ENCODE measurements at places on chromosomes 1 and 21. TPM values are rescaled to one million over a fixed set of nuclear protein-coding genes. Genes with fewer than 3 reads are reported as not detected.

The LCE2A gene
- total RNA-seq = not detected

DNA sequence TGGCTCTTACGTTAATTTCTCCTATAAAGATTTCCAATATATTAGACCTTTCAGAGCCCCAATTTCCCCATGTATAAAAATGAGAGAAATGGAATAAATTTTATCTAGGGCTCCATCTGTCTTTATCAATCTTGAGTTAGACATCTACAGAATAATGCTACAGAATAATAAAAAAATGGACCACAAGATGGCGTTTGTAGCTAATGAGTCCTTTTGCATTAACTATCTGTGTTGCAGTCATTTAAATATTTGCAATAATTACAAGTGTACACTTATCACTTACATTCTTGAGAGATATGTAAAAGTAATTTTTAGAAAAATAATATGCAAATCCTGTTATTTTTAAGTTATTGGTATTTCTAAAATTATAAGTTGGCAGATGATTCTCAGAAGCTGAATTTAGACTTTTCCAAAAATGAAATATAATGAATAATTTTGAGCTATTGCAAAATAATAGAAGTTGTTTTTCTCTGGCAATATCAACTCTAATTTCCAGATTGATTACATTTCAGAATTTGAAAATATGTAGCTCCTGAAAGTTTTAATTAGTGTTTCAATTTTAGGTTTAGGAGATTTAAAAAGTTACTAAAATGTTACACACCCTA is 87.7 kb downstream of the SNX7 start:
- no peak for DNase-seq
- no peaks in the 10 kb centered on the region for H3K36me3 ChIP-seq
- no peak overlapping the region for H3K4me3 ChIP-seq
- H3K4me1 ChIP-seq = no peaks in the 10 kb centered on the region
- no peak overlapping the region for H3K27ac ChIP-seq
- peaks cover 3% of the 10 kb centered on the region for H3K27me3 ChIP-seq

DNA sequence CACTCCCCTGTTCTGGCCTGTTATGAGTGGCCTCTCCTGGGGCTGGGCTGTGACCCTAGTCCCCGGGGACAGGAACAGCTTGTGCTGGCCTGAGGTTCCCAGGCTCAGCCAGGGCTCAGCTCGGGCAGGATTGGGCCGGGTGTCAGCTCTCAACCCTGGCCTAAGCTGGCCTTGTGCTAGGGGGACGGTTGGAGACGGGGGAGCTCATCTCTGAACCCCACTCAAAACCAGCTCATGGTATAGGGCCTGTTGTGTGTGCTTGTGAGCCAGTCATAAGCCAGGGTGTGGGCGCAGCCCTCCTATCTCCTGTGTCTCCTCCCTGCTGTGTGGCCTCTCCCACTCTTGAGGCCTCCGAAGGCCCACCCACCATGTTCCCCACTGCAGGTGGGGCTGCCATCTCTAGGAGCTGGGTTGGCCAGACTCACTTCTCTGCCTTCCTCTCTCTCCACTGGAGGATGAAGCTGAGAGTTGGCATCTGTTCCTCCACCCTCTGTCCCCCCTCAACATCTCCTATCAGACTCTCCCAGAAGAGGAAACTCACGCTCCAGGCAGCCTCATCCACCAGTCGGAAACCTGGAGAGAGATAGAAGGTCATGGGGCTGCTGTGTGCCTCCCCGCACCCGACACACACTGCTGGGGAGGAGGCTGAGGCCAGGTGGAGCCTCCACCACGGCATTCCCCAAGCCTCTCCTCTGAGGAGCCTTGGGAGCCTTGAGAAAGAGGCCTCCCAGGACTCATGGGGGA is 1.4 kb downstream of the PEAR1 start:
- H3K4me3 ChIP-seq = no peak overlapping the region
- H3K27me3 ChIP-seq = peaks cover 50% of the 10 kb centered on the region
- no peak overlapping the region for H3K27ac ChIP-seq
- no peak for DNase-seq
- H3K4me1 ChIP-seq = peaks cover 37% of the 10 kb centered on the region

DNA sequence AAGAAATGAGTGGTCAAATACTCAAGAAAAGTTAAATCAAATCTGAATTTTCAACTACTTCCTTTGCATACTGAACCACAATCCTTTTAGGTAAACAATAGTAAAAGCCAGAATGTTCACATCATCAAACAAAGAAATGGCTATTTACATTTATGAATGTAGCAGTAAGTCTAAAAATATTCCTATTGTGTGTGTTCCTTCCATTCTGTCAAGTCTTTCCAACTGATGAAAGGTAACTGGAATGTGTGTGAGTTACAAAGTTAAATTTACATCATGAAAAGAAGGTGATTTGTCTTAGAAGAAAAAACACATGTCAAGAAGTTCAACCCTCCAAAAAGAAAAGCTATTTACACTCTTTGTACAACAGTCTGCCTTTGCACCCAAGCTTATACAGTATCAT is 203.1 kb downstream of the SIPA1L2 start:
- H3K36me3 ChIP-seq = no peaks in the 10 kb centered on the region
- H3K4me1 ChIP-seq = no peaks in the 10 kb centered on the region
- no peak for DNase-seq
- no peak overlapping the region for H3K4me3 ChIP-seq
- no peaks in the 10 kb centered on the region for H3K27me3 ChIP-seq

- no peak overlapping the region for H3K27ac ChIP-seq
- no peaks in the 10 kb centered on the region for H3K27me3 ChIP-seq
- peaks cover 4% of the 10 kb centered on the region for H3K36me3 ChIP-seq
- H3K4me1 ChIP-seq = peaks cover 14% of the 10 kb centered on the region
These were observed 207.4 kb downstream of the APP start for GRCh38 chr21:25963181-25963580.

Data from activated CD4-positive, alpha-beta T cell treated with anti-CD3 and anti-CD28 coated beads, Interleukin-2, amount 10 ng/mL, durations not matched to agents 7 days and 5 days (primary cell).